ENCODE measurements at places on chromosomes 6 and 20.

DNA sequence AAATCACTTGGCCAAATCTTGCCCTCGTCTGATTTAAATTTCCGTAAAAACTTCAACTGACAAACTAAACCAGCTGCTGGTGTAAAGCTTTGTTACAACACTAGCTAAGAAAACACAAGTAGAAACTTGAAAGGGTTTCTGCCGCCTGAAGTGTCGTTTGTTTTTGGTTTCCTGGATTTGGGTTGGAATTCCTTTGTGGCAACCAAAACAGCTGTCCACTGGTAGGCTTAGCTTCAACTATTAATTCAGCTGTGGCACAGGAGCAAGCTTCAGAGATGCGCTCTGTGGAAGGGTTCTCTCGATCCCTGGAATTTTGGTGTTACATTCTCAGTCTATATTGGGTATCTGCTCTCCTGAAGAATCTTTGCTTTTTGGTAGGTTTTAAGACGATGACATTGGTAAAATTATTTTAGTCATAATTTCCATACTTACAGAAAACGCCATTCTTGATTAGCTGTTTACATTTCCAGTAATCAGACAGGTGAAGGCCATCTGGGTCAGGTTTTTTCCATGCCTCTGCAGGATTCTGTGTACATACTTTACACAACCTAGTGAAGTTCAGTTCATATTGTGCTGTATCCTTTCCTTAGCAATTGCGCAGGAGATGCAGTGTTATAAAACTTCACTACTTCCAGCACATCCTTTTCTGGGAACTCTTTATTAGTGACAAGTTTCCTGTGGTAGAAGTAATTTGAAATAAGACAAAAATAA, 29.9 kb upstream of the SAMD3 start:
- no peak for DNase-seq

DNA sequence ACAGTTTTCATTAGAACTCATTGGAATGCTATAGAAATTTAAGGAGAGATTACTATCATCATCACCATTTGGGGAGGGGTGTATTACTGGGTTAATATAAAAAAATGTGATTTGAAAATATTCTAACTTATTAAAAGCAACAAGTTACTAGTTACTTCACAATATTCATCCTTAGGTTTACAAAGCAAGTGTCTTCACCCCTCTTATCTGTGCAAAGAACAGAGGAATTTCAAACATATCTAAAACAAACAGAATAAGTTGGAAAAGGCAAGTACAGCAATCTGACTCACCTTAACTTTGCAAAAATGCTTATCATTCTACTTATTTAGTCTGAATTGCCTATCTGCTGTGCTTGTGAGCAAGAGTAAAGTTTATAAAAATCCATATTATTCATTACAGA, 32.9 kb downstream of the DCBLD1 start:
- no peak for DNase-seq

DNA sequence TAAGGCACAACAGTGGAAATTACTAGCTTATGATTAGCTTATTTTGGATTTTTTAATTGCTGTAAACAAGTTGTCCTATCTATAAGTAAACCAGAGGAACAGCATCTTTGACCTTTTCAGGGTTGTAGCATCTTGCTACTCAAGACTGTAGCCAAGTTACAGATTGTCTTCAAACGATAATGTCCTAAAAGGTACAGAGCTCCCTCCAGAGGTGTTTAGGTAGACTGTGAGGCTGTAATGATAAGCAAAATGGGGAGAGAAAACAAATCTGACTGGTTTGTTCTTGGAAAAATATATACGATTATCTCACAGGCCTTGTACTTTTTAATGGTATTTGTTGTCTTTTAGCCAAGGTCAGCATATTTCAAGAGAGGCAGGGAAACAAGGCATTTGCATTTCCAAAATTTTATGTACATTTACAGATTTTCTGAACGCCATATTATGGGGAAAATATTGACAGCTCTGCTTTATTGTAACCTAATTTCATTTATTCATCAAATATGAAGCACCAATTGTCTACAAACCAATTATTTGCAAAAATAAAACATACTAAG, 273.4 kb downstream of the MEI4 start:
- DNase-seq, result no peak

DNA sequence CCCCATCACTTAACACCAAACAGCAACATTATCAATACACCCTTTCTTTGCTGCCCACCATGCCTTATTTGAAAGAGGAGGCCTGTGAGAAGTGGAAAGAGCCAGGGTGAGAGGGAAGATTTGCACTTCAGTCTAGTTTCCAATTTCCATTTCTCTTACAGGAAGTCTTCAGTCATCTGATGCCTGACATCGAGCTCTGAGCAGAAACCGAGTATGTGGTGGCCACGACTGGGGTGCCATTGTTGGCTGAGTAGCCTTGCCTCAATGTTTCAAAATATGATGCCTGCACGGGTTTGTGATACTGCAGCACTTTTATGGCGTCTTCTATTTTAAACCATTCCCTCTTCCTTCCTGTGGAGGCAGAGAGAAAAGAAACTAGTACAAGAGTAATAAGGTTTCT, 39.8 kb upstream of the SMIM29 start:
- no peak for DNase-seq

GRCh38 chr20:57080796-57081195, 185.6 kb downstream of the BMP7 start:
- peak; percentile 71 for DNase-seq

DNA sequence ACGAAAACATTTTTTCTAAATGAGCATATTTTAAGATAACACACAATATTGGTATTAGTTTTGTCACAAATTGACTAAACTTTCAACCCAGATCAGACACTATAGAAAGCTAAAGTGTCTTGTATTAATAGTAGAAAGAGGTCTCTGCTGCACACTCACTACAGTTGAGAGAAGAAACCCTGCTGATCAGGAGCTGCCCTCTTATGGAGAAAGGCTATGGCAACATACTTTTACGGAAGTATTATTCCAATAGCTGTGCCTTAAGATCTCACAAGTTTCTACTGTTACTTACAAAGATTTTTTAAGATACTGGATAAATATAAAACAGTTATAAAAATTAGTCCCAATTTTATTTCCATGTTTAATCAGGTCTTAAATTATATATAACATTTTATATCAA, 155.7 kb downstream of the RIMS1 start:
- peak; percentile 44 for DNase-seq

DNA sequence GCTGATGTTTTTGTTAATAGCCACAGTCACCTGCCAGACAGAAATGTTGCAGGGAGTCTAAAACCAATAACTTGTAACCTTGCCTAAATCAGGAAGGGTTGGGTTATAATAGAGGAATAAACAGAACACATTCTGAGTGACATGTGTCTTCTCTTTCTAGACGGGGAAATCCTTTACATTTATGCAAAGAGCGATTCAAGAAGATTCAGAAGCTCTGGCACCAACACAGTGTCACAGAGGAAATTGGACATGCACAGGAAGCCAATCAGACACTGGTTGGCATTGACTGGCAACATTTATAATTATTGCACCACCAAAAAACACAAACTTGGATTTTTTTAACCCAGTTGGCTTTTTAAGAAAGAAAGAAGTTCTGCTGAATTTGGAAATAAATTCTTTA, 31.5 kb downstream of the PRPH2 start:
- DNase-seq, result no peak

DNA sequence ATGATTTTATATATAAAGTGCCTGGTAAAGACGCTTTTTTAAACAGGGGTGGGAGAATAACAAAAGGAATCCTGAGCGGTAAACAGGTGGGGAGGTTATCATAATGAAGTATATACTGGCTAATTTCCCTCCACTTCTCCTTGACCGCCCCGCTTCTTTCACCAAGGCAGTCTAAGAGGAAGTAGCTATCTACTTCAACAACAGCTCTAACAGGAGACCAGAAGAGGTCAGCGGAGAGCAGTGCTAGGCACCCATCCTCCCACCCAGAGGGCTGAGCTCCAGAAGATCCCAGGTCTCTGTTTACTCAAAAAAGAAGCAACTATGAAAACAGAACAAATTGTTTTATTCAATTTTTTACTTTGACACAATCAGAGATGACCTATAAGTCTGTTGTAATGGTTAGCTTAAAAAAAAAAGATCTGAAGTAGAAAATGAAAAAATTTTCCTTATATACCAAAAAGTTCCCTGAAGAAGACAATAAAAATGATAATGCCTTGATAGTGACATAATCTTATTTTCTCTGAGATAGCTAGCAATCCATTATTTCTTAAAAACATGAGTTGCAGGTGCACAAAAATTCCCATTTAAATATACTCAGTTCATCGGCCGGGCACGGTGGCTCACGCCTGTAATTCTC, 141.1 kb downstream of the PDSS2 start:
- DNase-seq, result peak; percentile 75

- DNase-seq, result peak; percentile 42
Observed at GRCh38 chr6:40308533-40309306, 278.4 kb downstream of the LRFN2 start.

- peak; percentile 98 for DNase-seq
Observed at GRCh38 chr6:85660181-85660611, 17.5 kb upstream of the SYNCRIP start.

DNA sequence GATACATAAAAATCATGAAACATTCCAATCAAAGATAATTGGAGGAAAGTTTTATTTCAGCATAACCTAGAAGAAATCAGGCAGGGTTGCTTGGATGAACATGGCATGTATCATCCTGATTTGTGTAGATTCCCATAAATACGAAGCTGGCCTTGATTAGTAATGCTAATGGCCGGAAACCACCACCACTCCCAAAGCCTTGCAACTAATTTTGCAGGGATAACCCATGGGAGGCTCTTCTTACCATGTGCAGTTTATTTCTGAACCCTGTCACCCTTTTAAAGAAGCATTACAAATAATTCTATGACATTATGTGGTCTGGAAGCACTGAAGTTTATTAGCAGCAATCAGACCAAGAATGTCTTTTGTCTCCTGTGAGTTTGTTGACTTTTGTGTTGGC, 80.8 kb downstream of the AIG1 start:
- peak; percentile 92 for DNase-seq

DNA sequence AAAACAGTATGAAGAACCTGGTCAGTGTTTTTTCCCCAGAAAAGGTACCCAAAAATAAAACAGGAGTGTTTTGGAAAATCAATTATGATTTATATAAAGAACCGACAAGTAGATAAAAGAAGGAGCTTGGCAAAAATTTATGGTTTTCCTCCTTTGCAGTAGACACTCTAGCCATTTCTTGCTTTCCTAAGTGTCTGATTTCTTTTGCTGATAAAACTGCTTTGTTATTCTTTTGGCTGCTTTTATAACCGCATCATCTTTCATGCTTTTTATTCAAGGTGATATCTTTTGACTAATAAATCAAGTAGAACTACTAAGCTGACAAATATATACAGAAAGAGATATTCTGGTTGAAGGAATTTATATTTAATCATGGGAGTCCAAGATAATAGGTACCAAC, 16.6 kb downstream of the ATG5 start:
- DNase-seq, result no peak

DNA sequence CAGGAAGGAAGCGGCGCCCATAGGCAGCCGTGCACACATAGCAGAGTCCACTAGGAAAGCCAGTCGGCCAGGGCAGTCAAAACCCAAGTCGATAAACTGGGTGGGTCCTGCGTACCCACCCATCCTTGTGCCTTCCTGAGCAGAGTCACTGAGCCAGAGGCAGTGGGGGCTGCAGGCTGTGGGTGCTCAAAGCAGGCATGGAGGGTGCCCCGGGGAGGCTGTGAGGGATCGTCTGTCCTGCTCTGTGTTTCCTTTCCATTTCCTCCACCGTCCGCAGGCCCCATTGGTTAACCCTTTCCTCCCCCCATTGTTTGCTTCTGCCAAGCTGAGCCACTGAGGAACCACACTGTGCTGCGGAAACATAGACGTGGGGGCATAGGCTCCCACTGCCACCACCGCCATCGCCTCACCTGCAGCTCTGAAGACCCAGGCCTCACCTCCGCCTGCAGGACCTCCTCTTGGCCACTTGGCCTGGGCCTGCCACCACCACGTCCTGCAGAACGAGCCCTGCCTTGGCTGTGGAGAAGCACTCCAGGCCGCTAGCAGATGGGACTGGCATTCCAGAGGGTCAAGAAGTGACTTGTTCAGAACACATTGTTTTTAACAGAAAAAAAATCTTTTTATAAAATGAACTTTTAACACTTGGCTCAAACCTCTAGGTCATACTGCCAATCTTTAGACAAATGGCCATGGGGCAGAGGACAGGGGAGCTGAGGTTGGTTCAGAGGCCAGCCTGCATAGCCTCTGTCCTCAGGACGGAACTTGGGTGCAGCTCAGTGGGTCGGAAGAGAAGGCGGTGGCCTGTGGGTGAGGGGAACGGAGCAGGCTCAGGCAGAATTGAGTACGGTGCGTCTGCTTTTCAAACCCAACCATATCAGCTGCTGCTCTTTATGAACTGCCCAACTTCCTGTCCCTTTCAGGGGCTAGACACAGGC, 52.6 kb downstream of the TCP11 start:
- no peak for DNase-seq

DNA sequence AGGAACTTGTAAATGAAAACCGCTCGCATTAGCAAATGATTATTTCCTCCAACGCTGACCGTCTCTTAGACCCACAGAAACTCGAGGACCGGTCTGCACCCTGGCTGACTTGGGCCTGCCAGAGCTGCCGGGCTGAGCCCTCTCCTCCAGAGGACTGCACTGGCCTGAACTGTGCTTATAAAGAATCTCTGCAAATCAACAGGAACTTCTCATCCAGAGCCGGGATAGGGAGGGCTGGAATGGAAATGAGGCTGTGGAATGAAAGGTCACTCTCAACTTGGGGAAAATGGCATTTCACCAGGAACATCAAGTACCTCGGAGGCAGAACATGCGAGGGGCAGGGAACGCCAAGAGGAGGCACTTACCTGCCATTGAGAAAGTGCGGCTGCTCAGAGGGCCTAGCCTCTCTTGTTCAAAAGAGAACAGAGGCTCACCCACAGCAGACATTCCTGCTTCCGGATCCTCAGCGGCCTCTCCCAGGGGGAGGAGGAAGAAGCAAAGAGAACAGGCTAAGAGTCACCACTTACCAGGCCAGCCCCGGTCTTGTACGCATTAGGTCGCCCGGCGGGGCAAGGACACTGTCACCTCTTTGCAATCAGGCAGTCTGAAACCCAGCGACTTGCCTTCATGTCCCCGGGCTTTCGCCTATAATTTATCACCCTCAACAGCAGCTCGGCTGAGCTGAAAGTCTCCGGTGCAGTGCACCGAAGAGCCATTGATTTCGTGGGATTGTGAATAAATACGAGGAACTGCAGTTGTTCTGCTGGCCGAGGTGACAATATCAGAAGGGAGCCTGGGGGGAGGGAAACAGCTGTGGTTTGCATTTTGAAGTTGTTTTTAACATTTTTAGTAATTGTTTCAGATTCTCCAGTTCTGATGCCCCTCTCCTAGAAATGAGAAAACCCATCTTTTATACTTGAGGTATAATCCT, 37.6 kb downstream of the ZMYND8 start:
- peak; percentile 87 for DNase-seq

- peak; percentile 40 for DNase-seq
Observed at GRCh38 chr6:72699159-72699558, 77.3 kb downstream of the KCNQ5 start.

Measured in GM23248 (cell line).